ENCODE measurements at places on chromosomes 16 and 17.

- DNase-seq: no peak
Measured at GRCh38 chr16:56823081-56823733, 41.8 kb upstream of the SLC12A3 start.

DNA sequence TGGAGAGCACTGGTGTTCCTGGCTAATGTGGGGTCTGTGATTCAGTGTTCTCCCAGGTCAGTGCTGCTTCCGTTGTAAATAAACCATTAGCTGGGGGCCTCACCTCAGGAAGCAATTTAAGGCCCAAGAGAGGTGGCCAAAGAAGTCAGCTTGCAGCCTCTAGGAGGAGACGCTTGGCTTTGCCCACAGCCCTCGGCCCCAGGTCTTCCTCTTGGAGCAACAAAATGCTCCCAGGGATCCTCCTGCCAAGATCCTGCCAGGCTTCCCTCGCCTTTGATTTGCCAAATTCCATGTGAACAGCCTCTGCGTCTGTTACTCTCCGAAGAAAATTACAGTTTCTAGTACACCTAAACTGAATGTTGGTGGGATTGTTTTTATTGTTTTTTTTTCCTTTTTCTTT, 62.4 kb upstream of the TBX2 start:
- no peak for DNase-seq

GRCh38 chr17:64077379-64077778, 52.6 kb downstream of the ERN1 start:
- no peak for DNase-seq

GRCh38 chr17:31931756-31932155, 5.1 kb upstream of the SUZ12 start:
- no peak for DNase-seq

All from stimulated activated CD4-positive, alpha-beta T cell treated with anti-CD3 and anti-CD28 coated beads, Interleukin-2, amount 100 ng/mL, for 24 hours (primary cell).